Kidney (tissue), 22 donors: ENCODE measurements at places on chromosomes 11 and 22. TPM values are rescaled to one million over a fixed set of nuclear protein-coding genes. Genes with fewer than 3 reads are reported as not detected.

- H3K4me1 ChIP-seq = no peaks in the 10 kb centered on the region
- H3K36me3 ChIP-seq = no peaks in the 10 kb centered on the region
- H3K4me3 ChIP-seq = no peak overlapping the region
These were observed 561.8 kb upstream of the B3GAT1 start for GRCh38 chr11:134973801-134974200.

GRCh38 chr11:62000539-62001446 lies 33.4 kb upstream of the FTH1 start:
- H3K4me3 ChIP-seq = no peak overlapping the region
- peak overlapping the region; percentile 36 for H3K27ac ChIP-seq
- H3K4me1 ChIP-seq = peaks cover 7% of the 10 kb centered on the region
- no peaks in the 10 kb centered on the region for H3K36me3 ChIP-seq

- no peaks in the 10 kb centered on the region for H3K4me1 ChIP-seq
- no peaks in the 10 kb centered on the region for H3K36me3 ChIP-seq
- peak overlapping the region; percentile 1 for H3K27ac ChIP-seq
These were observed 89.8 kb upstream of the PARVA start for GRCh38 chr11:12287374-12288211.

GRCh38 chr11:117075186-117075585 lies 23.0 kb downstream of the SIK3 start:
- no peak overlapping the region for H3K4me3 ChIP-seq
- H3K4me1 ChIP-seq = peaks cover 16% of the 10 kb centered on the region
- no peaks in the 10 kb centered on the region for H3K36me3 ChIP-seq
- no peaks in the 10 kb centered on the region for H3K27me3 ChIP-seq
- no peak for DNase-seq
- no peak overlapping the region for H3K27ac ChIP-seq

C11orf16 gene
- polyA plus RNA-seq = 0.28 TPM

TYR gene
- polyA plus RNA-seq = not detected

SLC25A17 gene
- 23.8 TPM for polyA plus RNA-seq

ROBO3 gene
- 8.7 TPM for polyA plus RNA-seq

LARGE2 gene
- 29.8 TPM for polyA plus RNA-seq
